Mesothelial cell of epicardium (in vitro differentiated cells): ENCODE measurements at places on chromosomes 3 and 15. TPM values are rescaled to one million over a fixed set of nuclear protein-coding genes. Genes with fewer than 3 reads are reported as not detected.

DNA sequence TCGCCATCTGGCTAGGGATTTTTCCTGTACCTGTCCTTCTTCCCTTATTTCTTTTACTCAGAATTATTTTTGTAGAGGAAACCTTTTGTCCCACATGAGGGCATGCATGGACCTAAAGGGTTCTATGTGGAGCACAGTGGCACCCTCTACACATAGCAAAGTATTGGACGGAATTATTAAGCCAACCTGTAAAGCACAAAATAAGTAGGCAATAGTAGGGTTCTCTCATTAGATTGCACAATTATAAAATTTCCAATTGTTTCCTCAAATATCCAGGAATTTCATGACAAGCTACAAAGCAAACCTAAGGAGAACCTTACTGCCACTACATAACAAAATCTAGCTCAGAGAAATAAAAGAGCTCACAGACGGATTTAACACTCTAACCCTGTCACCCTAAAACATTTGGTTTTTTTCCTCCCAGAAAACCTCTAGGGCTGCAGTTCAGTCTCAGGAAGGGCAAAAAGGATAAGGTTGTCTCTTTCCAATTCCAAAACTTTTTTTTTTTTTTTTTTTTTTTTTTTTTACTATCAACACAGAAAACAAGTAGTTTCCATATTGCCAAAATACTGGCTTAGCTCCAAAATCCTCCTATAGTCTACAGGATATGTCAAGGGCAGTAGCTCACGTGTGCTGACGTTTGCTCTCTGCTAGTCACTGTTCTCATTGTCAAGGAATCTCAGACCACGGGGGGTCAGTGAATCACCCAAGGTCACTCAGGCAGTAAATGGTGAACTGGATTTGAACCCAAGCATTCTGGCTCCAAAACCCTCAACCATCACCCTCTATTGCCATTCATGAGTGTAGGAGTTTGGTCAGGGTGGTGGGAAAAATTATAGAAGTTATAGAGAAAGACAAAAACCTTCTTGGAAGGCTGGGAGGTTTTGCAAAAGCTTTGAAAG, 52.3 kb downstream of the NCEH1 start:
- no peak for DNase-seq

GRCh38 chr15:44657378-44657777, 6.1 kb downstream of the SPG11 start:
- DNase-seq: no peak

GRCh38 chr15:64344651-64345294, 11.2 kb downstream of the CSNK1G1 start:
- DNase-seq: no peak

DNA sequence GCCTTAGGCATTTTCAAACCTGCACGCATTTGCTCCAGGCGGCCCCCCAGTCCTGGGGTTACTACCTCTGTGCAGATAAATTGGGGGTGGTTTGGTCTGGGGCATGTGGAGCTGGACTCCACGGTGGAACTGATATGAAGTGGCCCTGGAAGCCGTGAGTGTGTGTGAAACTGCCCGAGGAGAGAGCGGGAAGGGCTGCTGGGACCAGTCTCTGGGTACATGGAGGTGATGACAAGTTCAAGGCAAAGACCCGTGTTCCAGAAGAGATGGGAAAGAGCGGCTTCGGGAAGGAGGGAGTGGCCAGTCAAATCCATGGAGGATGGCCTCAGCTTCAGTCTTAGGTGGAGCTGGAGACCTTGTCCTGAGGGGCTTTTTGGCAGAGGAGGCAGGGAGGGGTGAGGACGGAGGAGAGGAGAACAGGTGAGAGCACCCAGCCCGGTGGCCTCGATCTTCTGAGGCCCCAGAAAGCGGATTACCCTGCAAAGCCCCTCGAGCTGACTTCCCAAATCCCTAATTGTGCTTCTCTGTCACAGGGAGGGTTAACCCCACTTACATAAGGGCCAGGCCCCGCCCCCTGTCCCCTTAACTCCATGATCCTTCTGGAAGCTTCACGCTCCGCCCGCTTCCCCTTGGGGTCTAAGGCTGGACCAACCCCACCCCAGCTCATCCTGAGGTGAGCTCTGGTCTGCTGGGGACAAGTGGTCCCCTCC, 1.9 kb upstream of the NR2E3 start:
- no peak for DNase-seq

- DNase-seq: no peak
These were observed 8.1 kb upstream of the TIGIT start for GRCh38 chr3:114285648-114286230.

The EIF5A2 gene
- 4.2 to 7.2 TPM (median 5.3 TPM) in 3 replicates for total RNA-seq

The GCHFR gene
- total RNA-seq: 12.6 to 15.8 TPM (median 14.4 TPM) in 3 replicates
